ENCODE measurements at places on chromosomes 16 and 17.

GRCh38 chr17:75625813-75626486 is 7.3 kb upstream of the SMIM5 start:
- DNase-seq = peak; percentile 22

DNA sequence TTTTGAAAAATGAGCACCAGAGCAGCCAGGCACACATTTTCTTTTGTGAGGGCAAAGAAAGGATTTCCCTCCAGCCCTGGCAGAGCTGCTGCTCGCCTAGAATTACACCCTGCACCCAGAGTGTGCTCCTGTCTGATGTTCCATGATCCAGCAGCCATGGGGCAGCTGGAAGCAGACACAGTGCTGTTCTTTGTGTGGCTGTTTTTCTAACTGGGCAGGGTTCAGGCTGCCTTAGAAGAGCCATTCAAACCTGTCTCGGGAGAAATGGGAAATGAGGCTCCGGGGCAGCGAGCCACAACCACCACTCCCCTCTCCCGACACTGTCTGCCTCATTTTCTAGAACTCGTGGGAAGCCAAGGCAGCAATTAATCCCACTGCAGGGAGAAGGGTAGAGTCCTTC is 28.9 kb downstream of the LITAF start:
- DNase-seq = no peak

DNA sequence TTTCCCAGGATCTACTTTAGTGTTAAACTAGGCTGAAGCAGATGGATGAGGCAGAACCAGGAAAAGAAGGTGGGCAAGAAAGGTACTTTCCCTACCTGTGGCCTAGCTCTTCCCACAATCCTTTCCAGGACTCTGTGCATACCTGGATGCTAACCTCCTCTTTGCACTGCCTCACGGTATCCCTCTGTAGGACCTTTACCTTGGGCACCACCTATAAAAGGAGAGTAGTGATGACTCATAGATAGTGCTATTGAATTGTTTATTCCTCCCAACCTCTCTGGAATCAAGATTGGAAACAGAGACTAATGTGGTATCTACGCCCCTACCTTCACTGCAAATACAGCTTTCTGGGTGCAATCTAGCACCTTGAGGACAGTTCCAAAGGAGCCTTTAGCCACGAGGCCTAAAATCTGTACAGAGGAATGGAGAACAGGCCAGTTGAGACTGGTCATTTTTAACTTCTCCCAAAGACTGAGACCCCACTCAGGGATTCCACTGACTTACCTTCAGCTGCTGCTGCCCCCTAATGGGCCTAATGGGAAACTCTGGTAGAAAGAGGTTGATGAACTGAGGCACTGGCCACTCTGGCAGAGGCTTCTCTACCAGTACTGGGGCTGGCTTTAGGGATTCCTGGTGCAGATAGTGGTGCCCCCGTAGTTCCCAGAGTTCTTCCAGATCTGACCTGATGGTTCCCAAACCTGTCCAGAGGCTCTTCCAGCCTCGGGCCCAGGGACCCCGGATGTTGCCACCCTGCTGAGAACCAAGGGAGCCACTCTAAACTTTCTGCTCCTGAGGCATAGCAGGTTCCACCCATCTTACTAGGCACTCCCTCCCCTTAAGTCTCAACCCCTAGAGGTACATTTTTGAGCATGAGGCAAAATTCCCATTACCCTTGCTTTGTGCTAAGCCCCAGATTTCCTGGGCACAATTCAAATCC is 781 bp downstream of the RSKR start:
- peak; percentile 21 for DNase-seq

- DNase-seq = no peak
These were observed 5.0 kb upstream of the MYL4 start for GRCh38 chr17:47203984-47204721.

GRCh38 chr17:81722184-81723120 is 10.4 kb downstream of the SLC25A10 start:
- DNase-seq = no peak

DNA sequence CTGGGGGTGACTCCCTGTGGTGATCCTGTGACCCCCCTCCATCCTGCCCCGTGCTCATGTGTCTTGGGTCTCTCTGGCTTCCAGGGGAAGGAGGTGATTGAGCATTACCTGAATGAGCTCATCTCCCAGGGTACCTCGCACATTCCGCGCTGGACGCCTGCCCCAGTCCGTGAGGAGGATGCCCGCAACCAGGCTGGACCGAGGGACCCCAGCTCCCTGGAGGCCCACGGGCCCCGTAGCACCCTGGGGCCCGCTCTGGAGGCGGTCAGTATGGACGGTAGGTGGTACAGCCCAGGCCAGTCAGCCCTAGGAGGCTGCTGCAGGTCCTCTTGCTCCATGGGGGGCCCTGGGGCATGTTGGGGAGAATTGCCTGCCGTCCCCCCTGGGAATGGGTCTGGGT is 33.6 kb downstream of the SEC14L5 start:
- DNase-seq = no peak

DNA sequence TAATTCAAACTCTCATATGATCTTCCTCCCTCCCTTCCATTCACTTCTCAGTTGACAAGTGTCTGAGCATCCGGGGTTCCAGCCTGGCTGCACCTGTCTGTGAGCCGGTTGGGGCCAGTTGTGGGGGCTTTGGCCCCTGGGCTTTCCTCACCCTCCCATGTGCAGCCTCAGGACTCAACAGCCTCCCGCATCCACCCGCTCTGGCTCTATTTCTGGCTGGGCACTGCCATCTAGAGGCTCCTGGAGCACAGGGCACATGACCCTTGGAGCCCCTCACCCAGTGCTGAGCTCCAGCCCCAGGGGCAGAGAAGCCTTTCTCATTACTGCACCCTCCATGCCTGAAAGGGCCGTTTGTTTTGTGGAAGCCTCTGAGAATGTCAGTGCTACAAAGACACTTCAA is 43.3 kb downstream of the HAPSTR1 start:
- peak; percentile 71 for DNase-seq

DNA sequence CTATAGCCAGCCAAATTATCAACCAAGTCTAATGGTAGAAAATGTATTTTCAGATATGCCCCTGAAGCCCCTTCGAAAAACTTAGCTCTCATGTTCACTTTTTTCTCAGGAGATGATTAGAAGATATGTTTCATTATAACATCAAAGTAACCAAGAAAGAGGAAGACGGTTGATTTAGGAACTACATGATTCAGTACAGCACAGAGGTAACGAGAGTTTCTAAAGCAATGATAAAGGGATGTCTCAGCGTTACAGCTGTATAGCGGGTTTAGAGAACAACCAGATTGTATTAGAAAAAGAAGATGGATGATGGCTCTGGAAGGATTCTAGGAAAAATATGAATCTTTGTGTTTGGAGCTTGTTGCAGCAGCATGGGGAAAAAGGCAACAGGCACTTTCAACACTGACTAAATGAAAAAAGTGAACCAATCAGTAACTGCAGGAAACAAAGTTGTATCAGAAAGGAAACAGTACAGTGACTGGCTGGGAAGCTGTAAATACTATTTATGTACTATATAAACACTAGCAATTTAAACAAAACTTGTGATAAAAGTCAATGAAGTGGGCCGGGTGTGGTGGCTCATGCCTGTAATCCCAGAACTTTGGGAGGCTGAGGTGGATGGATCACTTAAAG is 21.5 kb downstream of the MBTD1 start:
- no peak for DNase-seq

DNA sequence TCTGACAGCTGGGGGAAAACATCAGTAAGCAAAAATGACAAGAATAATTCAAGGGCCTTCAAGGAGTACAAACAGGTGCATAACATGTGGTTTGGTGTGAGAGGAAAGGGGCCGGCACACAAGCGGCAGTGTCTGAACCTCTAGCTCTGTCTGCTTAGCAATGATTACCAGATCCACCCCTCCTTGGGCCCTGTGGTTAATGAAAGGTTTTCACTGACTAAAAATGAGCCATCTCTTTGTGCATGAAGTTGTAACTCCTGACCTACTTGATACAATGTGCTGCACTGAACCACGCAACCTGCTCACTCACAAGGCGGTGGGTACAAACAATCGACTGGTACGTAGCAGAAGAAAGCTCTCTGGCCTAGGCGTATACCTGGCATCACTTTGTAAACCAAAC is 15.1 kb downstream of the FAM117A start:
- DNase-seq = no peak

DNA sequence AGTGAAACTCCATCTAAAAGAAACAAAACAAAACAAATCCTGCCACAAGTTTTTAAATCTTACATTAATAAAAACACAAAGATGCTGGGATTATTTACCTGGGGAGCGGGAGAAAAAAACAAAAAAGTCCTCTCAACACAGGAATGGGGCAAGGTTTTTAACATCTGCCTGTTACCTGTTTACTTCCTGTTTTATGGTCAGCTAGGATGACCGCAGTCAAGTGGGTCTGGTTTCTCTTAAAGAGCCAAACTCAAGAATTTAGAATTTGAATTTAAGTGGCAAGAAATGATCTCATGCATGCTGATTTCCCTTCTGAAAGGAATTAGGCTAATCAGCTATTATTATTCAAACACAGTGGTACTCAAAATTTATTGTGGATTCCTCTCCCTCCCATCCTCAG is 39.7 kb upstream of the TBC1D3K start:
- no peak for DNase-seq

- no peak for DNase-seq
These were observed 6.4 kb downstream of the FLII start for GRCh38 chr17:18252160-18252559.

GRCh38 chr17:42459801-42460281 is 1.2 kb downstream of the ATP6V0A1 start:
- DNase-seq = peak; percentile 34

DNA sequence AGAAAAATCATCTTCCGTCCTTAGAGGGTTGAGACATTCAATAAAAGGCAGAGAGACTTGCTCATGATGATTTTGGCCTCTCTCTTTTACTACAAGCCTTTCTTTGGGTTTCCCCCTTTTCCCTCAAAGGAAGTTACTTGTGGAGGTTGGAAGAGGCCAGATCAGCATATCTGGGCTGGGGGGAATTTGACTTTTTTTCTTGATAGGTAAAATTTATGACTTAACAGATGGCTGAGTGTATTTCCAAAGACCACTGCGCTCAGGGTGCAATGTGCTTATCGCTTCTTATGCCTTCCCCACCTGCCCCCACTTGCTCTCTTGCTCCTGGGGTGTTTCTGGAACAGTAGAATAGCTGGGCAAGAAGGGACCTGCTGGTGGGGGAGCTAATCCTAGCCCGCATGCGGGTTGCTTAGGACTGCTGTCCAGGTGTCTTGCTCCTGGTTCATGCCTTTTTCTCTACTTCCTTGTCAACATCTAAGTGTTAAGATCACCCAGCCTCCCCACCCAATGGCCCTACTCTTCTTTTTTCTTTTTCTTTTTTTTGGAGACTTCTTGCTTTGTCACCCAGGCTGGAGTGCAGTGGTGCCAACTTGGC is 131.9 kb downstream of the MSI2 start:
- DNase-seq = no peak

GRCh38 chr16:1398826-1399581 is 15.5 kb downstream of the UNKL start:
- no peak for DNase-seq

- DNase-seq = no peak
These were observed 10.8 kb upstream of the BCAR1 start for GRCh38 chr16:75262104-75262799.

- no peak for DNase-seq
These were observed 11.3 kb upstream of the PHOSPHO1 start for GRCh38 chr17:49241692-49242397.

GRCh38 chr16:19718624-19718965 is 524 bp downstream of the IQCK start:
- DNase-seq = no peak

- no peak for DNase-seq
These were observed 84.3 kb downstream of the KSR1 start for GRCh38 chr17:27540318-27541101.

DNA sequence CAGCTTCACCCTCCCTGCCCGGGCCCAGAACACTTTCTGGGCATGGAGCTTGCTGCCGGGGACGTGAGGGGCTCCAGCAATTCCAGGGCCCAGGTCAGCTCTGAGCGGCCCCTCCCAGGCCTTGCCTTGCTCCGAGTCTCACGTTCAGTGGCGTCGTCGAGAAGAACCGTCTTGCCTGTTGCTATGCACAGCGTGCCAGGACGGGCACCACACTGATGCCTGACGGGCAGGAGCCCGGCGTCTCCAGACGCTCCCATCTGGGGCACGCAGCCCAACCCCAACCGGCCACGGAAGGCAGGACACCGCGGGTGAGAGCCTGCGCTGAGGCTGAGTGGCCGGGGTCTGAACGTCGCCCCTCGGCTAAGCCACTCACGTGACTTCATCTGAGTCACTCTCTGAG is 27.1 kb downstream of the TIMM22 start:
- no peak for DNase-seq

DNA sequence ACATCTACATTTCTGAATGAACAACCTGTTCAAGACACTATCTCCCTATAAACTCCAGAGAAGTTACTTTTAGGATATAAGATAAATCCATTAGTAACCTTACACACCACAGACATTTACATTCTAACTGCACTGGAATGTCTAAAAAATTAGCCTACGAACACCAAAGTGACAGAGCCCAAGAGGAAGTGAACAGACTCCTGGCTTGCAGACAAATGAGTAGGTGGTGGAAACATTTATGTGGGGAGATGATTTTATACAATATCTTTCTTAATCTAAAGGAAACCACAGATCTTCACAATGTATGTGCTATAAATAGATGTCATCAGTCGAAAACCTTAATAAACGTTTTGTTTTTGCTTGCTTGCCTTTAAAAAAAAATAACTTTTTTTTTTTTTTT is 18.8 kb downstream of the ZNF652 start:
- DNase-seq = no peak

DNA sequence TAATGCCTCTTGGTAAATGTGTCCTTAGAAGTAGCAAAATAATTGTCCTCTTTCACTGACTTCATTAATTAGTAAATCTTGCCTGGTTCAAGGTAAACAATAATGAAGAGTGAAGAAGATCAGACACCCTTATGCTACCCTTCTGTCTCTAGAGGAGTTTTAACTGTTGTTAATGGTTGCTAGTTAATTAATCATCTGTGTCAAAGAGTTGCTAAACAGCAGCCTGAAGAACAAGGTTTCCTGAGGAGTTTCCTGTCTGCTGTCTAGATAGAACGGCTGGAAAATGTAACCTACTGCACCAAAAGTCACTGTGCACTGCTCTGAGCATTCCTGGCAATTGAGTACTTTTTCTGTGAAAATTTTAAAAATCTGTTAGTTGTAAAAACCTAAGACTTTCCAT is 131.3 kb downstream of the NLK start:
- no peak for DNase-seq

DNA sequence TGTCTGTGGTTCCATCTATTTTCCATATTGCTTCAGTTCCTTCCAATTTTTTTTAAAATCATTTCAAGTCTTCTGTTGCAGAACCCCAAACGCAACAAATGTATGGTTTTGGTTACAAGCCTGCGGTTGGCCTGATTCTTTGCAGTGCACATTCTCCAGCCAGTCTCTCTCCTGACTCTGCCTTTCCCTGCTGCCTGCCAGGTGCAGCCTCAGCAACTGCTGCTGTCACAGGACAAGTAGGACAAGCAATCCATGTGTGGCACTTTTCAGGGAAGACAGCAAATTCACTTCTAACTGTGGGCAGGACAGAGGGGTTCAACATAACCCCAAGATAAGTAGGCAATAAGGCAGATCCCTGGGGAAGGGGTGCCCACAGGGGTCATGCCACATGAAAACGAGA is 24.2 kb downstream of the EMP2 start:
- no peak for DNase-seq
